MG63 (cell line): ENCODE measurements at places on chromosomes 6 and 20. TPM values are rescaled to one million over a fixed set of nuclear protein-coding genes. Genes with fewer than 3 reads are reported as not detected.

DNA sequence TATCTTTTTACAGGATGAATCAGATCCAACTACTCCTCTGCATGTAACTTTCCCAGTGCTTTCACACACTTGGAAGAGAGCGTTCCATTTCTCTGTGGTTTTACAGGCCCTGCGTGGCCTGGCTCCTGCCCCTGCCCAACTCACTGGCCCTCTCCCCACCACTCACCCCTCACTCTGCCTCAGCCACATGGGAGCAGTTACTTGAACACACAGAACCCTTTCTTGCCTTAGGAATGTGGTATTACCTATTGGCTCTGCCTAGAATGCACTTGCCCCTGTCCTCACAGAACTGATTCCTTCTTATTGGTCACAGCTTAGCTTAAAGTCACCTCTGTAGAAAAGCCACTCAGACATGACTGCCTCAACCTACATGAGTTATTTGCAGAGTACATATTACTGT is 108.4 kb downstream of the CRYBG1 start:
- DNase-seq: no peak

- no peak for DNase-seq
Measured at GRCh38 chr20:58287638-58288037, 21.9 kb upstream of the RAB22A start.

GRCh38 chr6:126176282-126176681 is 163.6 kb upstream of the CENPW start:
- DNase-seq: no peak

The BEND3 gene
- 2.2 and 5.9 TPM in 2 replicates for total RNA-seq
